Fibroblast of lung (primary cell): ENCODE measurements at places on chromosomes 11 and 22. TPM values are rescaled to one million over a fixed set of nuclear protein-coding genes. Genes with fewer than 3 reads are reported as not detected.

The RFPL3 gene
- polyA plus RNA-seq, result not detected in 2 replicates

The PRODH gene
- polyA plus RNA-seq, result 0.06 TPM in 1 of 2 replicates, not detected in the other

The TMX2 gene
- polyA plus RNA-seq, result 71.8 and 84.2 TPM in 2 replicates

The KRTAP5-10 gene
- not detected in 2 replicates for polyA plus RNA-seq

The SMIM38 gene
- polyA plus RNA-seq, result 0.06 TPM in 1 of 2 replicates, not detected in the other

The ATXN10 gene
- polyA plus RNA-seq, result 331 and 350 TPM in 2 replicates

The MAJIN gene
- not detected in 2 replicates for polyA plus RNA-seq

The MPPED1 gene
- polyA plus RNA-seq, result not detected in 2 replicates

The ACTN3 gene
- polyA plus RNA-seq, result 0.02 TPM in 1 of 2 replicates, not detected in the other

The FAM180B gene
- not detected in 2 replicates for polyA plus RNA-seq

The BANF1 gene
- polyA plus RNA-seq, result 156 and 269 TPM in 2 replicates

The LMNTD2 gene
- 0.05 and 0.08 TPM in 2 replicates for polyA plus RNA-seq

The CLDN5 gene
- polyA plus RNA-seq, result not detected in 2 replicates

The PGGHG gene
- polyA plus RNA-seq, result 3.1 and 4.6 TPM in 2 replicates

The IL17REL gene
- polyA plus RNA-seq, result not detected in 2 replicates

The SEPTIN3 gene
- 0.05 and 0.24 TPM in 2 replicates for polyA plus RNA-seq

The WNT7B gene
- 0.17 TPM in 1 of 2 replicates, not detected in the other for polyA plus RNA-seq

The MPEG1 gene
- not detected in 2 replicates for polyA plus RNA-seq

GRCh38 chr11:13503393-13503792, 7.6 kb upstream of the PTH start:
- DNase-seq, result no peak

GRCh38 chr11:102518296-102519094, 12.1 kb downstream of the MMP7 start:
- peak; percentile 50 for DNase-seq

DNA sequence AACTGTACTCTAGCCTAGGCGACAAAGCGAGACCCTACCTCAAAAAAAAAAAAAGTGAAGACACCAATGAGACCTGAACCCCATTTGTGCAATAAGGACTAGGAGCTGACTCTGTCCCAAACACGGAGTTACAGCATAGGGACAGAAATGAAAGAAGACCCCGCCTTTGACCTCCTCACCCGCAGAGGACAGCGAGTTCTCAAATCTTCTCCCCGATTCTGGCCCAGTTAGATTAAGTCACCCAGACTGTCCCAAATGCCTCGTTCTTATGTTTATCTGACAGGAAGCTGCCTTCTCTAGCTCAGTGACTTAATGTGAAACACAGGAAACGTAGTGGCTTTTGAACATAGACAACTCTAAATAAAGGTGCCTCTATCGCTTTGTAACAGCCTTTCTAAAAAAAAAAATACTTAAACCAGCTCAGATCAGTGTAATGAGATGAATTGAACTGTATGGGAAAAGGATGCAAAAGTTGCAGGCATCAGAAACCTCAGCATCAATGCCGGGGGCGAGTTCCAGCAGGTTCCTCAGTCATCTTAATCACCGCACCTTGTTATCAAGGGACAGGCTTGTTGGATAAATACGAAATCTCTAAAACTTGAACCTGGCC, 10.6 kb downstream of the MYH9 start:
- DNase-seq, result no peak

DNA sequence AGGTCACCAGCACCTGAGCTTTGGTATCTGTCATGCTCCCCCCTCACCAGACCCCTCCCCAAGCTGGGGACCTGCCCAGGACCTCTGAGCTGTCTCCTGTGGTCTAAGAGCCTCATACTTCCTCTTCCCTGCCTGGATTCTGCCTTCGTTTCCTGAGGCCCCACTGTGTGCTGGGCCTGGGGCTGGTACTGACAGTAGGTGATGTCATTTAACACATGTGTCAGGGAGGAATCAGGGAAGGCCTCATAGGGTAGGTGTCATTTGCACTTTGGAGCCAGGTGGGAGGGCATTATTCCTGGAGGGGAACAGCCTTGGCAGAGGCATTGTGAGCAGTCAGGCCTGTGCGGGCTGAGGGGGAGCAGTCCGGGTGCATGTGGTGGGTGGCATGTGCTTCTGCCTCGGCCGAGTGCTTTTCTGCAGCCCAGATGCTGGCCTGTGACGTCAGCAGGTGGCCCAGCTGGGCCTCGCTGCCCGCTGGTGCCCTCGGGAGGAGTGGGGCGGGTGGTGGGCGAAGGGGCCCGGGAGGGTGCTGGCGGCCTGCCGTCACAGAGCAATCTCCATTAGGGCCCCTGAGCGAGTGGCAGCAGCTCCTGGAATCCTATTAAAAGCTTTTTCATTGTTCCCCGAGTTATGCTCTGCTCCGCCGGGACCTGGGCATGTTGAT, 9.1 kb downstream of the FLRT1 start:
- DNase-seq, result no peak

DNA sequence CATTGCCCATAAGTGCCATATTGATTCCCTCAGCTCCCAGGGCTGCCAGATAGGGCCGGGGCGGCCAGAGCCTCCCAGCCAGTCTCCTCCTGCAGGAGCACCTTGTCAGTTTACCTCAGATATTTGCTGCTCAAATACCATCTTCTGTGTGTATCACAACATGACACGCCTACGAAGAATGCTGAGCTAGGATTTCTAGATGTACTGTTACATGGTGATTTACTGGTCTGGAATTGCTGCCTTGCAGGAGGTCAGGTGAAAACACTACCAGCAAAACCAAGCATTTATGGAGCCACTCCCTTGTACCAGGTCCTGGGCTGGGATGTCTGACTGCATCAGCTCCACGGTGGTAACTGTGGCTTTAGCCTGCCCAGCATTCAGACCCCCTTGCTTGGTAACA, 11.8 kb downstream of the MICAL3 start:
- no peak for DNase-seq

- DNase-seq, result peak; percentile 69
These were observed 31.6 kb upstream of the ARHGAP32 start for GRCh38 chr11:129223701-129224149.

- peak; percentile 89 for DNase-seq
These were observed 308.7 kb downstream of the DDX10 start for GRCh38 chr11:108973402-108974162.

GRCh38 chr22:29715240-29715639, 4.6 kb upstream of the CABP7 start:
- no peak for DNase-seq

DNA sequence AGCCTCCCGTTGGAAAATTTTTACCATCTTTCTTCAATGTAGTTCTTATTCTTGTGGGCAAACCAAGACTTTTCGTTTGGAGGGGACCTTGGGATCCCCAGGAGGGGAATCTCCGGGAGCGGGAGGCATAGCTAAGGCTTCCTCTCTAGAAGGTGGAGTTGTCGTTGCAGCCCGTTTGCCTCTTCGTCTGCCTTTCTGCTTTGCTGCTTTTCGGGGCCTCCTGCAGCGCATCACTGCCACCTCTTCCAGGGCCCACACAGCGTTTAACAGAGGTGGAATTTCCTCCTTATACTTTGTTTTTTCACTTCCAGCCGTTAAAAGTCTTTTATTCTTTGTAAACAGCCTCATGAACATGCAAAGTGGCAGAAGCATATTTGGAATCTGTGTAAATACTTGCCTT, 3.5 kb upstream of the IFITM3 start:
- DNase-seq, result no peak

GRCh38 chr11:119776031-119776636, 47.1 kb upstream of the NECTIN1 start:
- no peak for DNase-seq

DNA sequence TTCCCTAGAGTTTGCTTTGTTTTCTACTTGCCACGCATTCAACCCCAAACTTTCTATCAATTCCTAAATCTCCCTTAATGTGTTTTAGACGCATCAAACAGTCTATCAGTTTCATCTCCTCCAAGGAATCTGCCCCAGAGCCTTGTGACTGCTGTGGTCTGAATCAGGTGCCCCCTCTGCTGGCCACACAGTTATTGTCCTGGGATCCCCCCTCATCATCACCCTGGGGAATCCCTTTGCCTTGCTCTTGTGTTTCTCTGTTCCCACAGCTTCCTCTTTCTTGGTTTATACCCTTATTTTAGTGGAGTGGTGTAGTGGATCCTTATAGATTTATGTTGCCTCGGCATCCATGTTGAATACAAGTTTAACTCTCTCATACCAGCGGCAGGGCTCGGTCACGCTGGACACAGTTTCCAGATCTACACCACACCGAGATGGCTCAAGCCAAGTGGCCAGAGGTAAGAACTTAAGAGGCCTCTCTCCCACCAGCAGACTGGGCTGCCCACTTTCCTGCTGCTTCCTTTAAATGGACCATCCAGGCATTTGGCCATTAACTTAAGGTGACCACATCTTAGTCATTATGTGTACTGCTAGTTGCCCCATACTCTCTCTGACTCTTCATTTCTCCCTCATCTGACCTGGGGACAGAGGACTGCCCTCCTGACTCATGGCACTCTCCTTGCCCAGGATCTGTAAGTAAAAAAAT, 8.2 kb downstream of the UPB1 start:
- DNase-seq, result peak; percentile 39

GRCh38 chr11:2535673-2536439, 91.0 kb downstream of the KCNQ1 start:
- DNase-seq, result no peak

DNA sequence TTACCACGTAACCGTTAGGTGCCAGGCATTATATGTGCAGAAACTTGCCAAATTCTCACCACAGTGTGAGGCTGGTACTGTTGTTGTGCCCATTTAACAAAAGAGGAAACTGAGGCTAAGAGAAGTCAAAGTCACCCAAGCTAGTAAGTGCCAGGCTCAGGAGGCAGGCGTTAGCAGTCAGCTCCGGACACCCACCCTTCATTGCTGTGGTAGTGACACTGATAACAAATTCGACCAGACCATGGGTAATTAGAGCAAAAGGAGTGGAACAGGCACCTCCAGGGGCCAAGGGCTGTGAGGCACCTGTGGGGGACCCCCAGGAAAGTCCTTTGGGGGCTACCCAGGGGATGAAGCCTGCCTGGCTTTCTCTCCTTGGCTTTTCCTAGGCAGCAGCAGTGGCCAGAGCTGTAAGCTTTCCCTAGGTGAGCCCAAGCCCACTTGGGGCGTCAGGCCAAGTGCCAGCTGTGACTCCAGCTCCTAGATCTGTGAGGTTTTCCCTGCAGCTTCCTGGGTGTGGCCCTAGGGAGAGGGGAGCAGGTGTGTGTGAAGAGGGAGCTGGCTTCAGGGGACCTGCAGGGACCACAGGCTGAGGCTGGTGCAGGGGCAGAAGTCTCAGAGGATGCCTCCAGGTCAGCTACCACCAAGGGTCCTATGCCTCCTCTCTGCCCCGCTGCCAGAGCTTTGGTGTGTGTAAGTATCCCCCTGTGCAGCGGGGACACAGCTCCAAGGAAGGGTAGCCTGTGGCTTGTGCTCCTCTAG, 19.7 kb upstream of the ALX4 start:
- DNase-seq, result no peak

GRCh38 chr11:77726524-77726923, 88.9 kb upstream of the CLNS1A start:
- DNase-seq, result no peak

- no peak for DNase-seq
These were observed 3.5 kb upstream of the ZP1 start for GRCh38 chr11:60863550-60864521.

DNA sequence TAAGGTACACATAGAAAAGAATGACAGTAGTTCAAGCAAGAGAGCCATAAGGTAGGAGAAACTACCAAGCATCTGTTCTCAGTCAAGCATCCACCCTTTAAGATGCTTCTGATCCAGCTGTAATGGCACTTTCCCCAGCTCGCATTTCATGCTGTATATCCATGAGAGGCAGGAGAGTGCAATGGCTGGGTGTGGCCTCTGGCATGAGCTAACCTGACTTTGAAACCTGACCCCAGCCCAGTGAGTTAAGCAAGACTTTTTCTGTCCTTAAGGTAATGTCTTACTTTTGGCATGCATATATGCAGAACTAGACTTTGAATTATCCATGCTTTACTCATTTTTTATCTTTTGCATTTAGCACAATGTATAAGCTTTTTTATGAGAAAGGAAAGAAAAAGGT, 79.8 kb upstream of the CNTN5 start:
- no peak for DNase-seq

DNA sequence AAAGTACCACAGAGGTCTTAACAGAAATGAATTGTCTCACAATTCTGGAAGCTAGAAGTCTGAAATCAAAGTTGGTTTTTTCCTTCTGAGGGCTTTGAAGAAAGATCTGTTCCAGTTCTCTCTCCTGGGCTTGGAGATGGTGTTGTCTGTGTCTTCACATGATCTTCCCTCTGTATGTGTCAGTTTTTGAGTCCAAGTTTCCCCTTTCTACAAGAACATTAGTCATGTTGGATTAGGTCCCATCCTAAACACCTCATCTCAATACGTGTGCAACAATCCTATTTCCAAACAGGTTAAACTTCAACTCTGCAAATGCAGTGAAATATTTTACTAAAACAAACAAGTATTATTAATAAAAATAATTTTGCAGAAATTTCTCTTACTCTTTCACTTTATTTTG, 3.1 kb upstream of the PTS start:
- no peak for DNase-seq

DNA sequence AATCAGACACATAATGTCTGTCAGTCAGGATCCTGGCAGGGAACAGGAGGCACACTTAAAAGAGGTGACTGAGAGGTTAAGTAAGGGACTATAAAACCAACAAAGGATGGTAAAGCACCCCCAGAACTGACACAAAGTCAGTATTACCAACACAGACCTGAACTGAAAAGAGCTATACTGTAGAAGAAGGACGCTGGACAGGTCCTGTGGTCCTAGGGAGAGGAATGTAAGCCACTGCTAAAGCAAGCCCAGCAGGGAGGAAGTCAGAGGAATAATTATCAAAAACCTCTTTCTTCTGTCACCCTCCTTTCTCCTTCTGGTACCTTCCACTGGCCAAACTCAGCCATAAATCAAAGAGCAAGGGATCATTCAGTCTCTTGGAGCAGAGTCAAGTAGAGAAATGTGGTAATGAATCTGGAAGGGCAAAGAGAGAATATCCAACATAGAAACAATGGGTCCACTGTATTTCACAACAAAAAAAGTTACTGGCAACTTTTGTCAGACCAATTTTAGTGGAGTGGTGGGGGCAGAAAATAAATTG, 33.4 kb upstream of the ANGPTL5 start:
- DNase-seq, result no peak

DNA sequence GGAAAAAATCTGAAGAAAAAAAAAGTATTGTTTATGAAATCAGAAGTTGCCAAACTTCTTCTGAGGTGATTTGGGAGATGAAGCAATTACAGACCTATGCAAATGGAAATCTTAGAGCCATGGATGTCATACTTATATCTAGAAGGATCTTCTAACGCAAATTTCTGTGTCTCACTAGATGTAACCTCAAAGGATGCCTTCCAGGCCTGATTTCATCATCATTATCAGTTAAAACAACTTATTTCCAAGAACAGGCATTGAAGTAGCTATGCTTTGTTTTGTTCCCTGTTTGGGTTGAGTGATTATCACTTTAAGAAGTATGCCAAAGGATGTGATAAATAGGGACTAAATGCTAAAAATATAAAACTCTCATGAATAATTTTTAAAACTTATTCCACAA, 43.9 kb upstream of the ANGPTL5 start:
- DNase-seq, result no peak

- DNase-seq, result no peak
These were observed 47.0 kb downstream of the KCNC1 start for GRCh38 chr11:17781626-17782025.

GRCh38 chr11:128412847-128413791, 174.2 kb downstream of the ETS1 start:
- DNase-seq, result no peak

- DNase-seq, result no peak
These were observed 17.0 kb upstream of the GLYATL1B start for GRCh38 chr11:59069087-59069486.

GRCh38 chr22:33599596-33599995, 320.7 kb downstream of the LARGE1 start:
- DNase-seq, result no peak
